Stimulated activated CD4-positive, alpha-beta T cell treated with anti-CD3 and anti-CD28 coated beads, Interleukin-15, amount 100 ng/mL, for 48 hours (primary cell): ENCODE measurements at places on chromosomes 3 and 15.
A peak's percentile ranks its signal among the peaks of the same experiment; 100 is the strongest.

DNA sequence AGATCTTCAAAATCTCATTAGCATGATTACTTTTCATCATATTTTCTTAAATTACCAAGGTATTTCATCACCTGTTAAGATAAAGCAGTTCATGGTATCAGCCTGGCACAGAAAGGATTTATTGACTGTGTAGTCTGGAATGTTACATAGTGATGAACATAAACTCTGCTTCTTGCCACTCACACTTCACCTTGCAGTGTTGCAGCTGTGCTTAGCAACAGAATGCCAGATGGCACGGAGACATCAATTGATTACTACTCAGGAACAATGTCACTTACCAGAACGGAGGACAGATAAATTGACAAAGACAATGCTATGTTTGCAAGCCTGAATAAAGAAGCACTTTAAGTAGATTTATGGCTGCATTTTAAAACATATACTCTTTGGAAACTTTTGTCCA, 15.0 kb upstream of the BCHE start:
- no peak for DNase-seq

GRCh38 chr15:85702321-85703101, 92.2 kb downstream of the KLHL25 start:
- DNase-seq: no peak

DNA sequence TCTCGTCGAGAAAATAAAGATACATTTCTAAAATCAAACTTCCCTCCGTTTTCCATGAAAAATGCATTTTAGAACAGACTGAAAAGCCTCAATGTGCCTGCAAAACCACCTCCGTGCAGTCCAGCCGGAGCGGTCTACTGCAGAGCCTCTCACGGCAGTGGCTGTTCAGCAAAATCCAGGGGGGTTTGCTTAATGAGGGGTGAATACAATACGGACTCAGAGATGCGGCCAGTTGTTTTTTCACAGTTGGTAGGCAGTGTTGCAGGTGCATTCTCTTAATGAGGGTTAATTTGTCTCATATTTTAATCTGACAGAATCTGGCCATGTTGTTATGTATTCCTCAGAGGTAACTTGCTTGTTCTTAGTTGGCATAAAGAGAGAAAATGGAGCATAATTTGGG, 223.0 kb downstream of the EBLN2 start:
- DNase-seq: no peak

GRCh38 chr3:173584838-173585831, 187.6 kb downstream of the NLGN1 start:
- DNase-seq: no peak

- DNase-seq: peak; percentile 80
Measured at GRCh38 chr3:156816794-156817645, 9.1 kb upstream of the LEKR1 start.

- no peak for DNase-seq
Measured at GRCh38 chr3:23206366-23206765, 3.2 kb downstream of the UBE2E2 start.

GRCh38 chr3:39965997-39966396, 156.6 kb downstream of the MYRIP start:
- DNase-seq: no peak

- no peak for DNase-seq
Measured at GRCh38 chr15:88849376-88850072, 45.8 kb downstream of the HAPLN3 start.

DNA sequence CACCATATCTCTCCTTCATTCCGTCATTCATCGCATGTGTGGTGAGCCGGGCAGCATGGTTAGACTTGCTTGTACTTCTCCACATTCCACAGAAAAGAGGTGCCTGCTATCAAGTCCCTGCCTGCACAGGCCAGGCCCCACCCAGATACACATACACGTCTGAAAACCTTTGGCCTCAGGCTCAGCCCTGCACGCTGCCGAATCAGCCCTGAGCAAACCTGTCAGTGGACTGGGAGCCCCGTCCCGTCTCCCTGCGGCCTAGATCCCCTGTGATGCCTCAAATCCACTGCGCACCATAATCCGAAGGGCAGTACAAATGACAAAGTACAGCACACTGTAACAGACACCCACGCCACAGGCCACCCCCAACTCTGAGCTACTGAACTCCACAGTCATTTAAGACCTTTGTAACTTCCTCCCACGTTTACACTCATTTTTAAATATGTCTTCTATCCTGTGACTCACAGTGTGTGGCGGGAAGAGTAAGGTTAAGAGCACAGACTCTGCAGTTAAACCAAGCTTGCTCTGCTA, 67.1 kb downstream of the MB21D2 start:
- peak; percentile 24 for DNase-seq

DNA sequence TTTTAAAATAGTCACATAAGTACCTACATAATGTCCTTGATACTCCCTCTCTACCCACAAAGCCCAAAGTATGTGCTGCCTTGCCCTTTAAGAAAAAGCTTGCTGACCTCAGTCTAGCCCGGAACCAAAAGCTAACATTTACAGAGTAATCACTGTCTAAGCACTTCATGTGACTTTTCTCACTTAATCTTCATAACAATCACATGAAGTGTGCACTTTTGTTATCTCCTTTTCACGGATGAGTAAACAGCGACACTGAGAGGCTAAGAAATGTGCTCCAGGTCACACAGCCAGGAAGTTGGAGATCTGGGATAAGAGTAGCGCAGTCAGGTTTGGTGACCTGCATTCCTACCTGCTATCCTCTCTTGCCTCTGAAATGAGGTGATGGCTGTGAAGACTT, 194.0 kb downstream of the ITPR1 start:
- no peak for DNase-seq

GRCh38 chr15:70132139-70132538, 34.4 kb upstream of the TLE3 start:
- no peak for DNase-seq

DNA sequence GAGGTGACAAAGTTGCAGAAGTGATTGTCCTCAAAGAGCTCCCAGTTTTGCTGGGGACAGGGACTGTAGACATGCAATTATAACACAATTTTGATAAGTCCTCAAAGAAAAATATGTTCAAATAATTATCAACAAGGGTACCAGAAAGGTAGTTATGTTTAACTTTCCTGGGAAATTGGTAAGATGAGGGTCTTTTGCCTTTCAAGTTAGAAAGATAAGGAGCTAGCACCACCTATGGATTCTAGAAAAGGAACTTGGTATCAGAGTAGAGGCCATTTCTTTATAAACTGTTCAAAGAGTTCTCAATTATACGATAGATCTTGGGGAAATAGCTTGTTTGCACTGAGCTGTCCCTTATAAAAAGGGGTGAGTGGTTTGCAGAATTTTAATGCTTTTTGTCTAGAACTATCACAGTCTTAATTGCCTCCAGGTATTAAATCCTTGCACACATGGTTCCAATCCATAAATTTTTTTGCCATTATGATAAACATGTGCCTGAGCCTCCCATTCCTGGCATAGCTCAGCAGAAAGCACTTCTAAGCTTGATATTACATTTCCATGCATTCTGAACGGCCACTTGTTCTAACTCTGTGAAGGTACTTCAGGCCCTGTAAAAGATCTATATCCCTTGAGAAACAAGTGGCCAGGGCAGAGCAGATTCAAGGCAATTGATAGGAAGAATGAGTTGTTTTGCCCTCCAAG, 247.5 kb upstream of the LRIG1 start:
- DNase-seq: no peak

DNA sequence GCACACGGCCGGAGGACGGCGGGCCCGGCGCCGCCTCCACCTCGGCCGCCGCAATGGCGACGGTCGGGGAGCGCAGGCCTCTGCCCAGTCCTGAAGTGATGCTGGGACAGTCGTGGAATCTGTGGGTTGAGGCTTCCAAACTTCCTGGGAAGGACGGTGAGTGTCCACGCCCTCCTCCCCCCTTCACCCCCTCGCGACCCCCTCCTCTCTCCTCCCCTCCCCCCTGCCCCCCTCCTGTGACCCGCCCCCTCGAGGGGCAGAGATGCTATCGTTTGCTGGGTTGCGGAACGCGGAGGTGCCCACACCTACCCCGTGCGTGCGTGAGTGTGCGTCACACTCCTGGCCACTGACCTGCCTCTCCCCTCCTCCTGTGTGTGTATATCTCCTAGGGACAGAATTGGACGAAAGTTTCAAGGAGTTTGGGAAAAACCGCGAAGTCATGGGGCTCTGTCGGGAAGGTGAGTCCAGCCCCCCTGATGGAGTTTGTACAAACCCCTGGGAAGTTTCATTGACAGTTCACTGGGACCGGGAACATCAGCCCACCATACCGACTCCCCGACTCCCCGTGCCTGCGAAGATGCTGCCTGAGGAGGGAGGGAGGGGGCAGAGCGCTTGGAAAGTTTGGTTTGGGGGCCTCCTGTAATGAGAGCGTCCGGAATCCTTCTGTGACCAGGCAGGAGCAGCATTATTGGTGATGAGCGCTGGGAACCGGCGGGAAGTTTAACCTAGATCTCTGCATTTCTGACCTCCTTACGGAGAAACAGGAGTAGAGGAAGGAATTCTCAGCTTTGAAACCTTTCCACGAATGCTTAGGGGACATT, 795 bp upstream of the SCAANT1 start:
- DNase-seq: peak; percentile 20

- no peak for DNase-seq
Measured at GRCh38 chr3:55069950-55070349, 142.1 kb upstream of the LRTM1 start.

DNA sequence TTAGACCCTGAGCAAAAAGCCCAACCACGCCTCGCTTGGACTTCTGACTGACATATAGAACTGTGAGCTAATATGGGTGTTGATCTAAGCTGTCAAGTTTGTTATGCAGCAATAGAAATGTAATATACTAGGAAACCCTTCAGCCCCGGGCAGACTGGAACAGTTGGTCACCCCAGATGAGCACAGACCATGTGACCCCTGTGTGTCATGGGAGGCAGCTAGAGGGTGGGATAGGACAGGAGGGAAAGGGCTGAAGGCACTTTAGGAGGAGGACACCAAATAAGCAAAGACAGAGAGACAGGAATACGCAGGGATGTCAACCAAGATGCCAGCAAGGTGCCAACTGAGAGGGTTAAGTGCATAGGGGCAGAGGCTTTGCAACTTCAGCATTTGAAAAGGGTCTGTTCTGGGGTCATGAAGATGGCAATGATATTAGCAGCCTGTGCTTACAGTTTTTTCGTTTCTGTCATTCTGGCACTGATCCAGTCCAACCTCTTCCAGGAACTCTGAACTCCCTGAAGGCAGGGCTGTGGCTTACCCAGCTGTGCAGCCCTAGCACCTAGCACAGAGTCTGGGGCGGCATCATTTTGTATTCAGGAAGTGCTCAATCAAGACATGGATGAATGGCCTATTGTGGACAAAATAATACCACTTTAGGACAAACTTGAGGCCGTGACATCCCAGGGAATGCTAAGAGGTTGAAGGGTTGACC, 51.4 kb downstream of the HES1 start:
- DNase-seq: no peak

- no peak for DNase-seq
Measured at GRCh38 chr3:12349895-12350811, 61.3 kb downstream of the PPARG start.

- DNase-seq: no peak
Measured at GRCh38 chr3:108035751-108036150, 55.1 kb downstream of the CD47 start.

- DNase-seq: no peak
Measured at GRCh38 chr15:52039925-52040781, 21.1 kb downstream of the MAPK6 start.

- DNase-seq: no peak
Measured at GRCh38 chr15:101709466-101709865, 14.8 kb downstream of the TARS3 start.

- no peak for DNase-seq
Measured at GRCh38 chr3:144431134-144431533, 459.5 kb downstream of the DIPK2A start.

- DNase-seq: no peak
Measured at GRCh38 chr3:172658344-172659245, 52.3 kb downstream of the NCEH1 start.

GRCh38 chr15:43151688-43152087, 18.3 kb downstream of the TMEM62 start:
- DNase-seq: no peak

- no peak for DNase-seq
Measured at GRCh38 chr15:46703020-46703861, 1014.1 kb upstream of the SEMA6D start.
